ENCODE measurements at places on chromosomes 6 and 20.

GRCh38 chr6:139642346-139642745, 267.9 kb upstream of the CITED2 start:
- DNase-seq = no peak

DNA sequence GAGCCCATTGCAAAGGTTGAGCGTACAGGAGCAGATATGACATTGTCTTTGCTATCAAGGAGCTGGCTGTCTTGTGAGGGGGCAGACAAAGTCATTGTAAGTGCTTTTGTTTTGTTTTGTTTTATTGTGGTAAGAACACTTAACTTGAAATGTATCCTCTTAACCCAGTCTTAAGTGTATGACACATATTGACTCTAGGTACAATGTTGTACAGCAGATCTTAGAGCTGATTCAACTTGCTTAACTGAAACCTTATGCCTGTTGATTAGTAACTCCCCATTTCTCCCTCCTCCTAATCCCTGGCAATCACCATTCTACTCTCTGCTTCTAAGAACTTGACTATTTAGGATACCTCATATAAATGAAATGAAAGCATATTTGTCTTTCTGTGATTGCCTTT, 429.0 kb downstream of the BMP2 start:
- no peak for DNase-seq

- no peak for DNase-seq
Measured at GRCh38 chr6:88611721-88612120, 351.7 kb downstream of the RNGTT start.

DNA sequence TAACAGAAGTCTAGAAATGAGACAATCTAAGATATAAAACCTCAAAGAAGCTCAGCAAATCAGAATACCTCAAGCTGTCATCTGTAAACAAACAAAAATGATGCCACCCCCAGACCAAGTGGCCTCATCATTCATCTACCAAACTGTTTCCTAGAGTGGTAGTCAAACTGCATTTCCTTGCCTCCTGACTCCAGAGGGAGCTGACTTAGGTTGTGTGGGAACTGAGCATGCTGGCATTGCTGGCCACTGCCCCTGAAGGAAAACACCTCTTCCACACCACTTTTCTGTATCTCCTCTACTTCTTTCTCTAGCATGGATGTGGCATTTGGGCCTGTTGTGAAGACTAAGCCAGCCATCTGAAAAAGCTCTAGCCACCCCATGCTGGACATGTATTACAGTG, 56.3 kb downstream of the ZHX3 start:
- no peak for DNase-seq

- DNase-seq = no peak
Measured at GRCh38 chr20:58071991-58072390, 156.5 kb downstream of the ANKRD60 start.

DNA sequence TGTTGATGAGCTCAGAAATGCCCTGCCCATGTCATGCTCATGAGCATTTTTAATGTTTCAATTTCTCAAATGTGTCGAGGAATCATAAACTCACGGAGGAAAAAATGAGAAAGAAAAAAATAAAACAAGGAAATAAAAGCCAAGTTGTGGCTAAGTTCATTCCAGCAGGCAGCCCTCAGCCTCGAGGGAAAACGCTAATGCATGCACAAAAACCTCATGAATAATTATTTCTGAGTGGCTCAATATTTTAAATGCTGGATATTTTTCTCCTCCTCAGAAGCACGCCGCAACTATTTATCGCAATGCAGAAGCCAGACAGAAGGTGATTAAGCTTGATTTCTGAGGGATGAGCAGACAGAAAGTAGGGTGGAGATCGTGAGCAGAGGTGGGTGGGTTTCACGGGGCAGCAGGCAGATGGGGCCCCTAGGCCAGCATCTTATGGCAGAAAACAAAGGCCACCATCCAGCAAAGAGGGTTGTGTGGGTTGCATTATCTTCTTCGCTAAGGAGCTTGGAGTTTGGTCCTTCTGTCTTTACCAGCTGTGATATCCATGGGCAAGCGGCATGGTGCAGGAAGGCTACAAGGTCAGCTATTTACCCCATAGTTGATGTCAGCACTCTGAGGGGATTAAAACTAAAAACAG, 151.5 kb upstream of the LRFN2 start:
- DNase-seq = no peak

DNA sequence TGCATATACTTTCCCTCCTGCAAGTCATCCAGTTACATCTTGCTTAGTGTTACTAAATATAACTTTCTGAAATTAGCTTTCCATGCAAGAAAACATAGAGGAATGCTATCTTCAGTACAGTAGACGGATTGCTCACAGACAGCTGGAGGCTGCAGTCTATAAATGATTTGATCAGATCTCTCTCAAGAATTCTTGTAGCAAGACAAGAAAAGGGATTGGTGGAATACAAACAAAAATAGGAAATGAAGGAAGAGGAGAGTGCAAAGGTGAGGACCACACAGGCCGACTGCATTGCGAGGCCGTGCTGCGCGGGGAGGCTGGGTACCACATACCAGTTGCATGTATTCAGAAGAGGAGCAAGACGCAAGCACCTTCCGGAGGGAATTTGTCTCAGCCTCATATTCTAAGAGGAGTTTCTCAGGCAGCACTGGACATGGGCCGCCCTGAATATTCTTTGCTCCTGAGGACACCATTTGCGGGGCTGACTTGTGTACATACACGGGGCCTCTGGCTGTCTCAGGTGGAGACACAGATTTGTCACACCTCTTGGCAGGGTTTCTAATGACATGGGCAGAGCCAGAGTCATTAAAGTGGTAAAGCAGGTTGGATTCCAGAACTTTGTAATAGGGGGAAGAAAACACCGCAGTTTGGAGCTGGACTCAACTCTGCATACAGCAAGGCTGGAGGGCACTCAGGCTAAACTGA, 22.7 kb upstream of the KIF25 start:
- no peak for DNase-seq

DNA sequence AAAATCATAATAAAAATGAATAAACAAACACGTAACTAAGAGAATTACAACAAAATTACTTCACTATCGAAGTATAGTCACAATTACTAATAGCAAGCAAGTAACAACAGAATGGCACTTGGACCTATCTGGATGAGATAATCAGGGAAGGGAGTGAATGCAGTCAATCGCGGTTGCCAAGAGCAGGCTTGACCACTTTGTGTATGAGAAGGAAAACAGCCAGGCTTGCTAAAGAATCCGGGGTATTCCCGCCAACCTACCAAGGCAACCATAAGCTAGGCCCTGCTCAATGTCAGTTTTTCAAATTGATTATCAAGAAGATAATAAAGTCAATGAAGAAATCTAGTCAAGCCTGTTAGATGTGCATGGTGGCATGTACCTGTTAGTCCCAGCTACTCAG, 39.7 kb downstream of the PXDC1 start:
- DNase-seq = no peak

DNA sequence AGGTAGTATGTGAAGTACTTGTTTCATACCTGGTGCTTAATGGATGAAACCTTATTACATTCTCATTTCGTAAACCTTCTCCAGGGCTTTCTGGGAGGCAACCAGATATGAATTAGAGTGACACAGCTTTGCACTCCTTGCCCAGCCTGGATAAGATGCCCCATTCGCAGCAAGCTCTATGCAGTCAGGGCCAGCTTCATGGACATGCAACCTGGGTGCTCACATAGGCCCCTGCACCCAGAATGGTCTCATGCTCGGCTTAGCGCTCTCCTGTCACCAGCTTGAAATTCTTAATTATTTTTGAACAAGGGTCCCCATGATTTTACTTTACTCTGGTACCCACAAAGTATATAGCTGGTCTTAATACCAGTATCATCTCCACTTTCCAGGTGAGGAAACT, 11.3 kb upstream of the PTGIS start:
- DNase-seq = no peak

- DNase-seq = no peak
Measured at GRCh38 chr20:57402206-57403125, 11.3 kb downstream of the RBM38 start.

DNA sequence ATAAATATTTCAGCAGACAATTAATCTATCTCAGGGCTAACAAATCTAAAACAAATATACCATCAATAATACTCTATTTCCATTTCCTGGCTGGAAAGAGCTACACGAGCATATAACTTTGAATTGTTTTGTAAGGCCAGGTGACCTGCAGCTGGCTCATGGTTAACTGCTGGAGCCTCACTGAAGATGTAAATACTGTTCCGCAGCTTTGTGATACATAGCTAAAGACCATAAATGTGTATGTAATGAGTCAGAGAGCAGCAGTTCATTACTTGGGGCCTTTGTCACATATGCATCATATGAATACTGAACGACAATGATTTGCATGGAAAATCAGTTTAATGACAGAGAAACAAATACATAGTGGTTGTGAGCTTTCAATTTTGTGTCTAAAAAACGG, 109.4 kb upstream of the CCN2 start:
- no peak for DNase-seq

DNA sequence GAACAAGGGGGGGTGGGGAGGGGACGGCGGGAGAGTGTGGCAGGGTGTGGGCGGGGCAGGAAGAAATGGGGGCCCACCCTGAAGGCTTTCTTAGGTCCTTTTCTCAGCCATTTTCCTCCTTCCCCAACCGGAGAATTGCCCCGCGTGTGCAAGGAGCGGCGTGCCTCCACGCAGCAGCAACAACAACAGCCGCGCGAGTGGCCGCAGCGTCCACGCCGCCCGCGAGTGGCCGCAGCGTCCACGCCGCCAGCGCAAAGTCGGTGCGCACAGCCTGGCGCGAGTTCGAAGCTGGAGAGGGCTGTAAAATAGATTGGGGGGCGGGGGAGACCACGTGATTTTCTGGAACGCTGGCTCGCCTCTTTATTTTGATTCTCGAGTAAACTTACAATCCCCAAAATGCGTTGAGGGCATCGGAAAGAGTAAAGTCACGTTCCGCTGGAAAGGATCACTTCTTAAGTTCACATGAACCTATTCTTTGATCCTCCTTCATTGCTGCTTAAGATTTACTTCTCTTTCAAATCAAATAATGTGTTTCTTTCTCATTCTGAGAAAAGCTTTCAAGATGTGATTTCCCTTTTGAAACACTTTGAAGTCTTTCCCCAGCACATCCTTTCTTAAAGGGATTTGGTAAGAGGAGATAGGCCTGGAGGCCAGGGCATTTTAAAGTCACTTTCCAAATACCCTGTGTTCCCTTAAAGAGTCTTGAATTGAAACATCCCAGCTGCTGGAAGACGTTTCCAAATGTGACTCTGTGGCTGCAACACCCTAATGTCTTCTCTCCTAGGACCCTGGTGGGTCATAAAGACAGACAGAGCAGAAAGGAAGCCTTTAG, 66.7 kb upstream of the ZNF217 start:
- DNase-seq = no peak

DNA sequence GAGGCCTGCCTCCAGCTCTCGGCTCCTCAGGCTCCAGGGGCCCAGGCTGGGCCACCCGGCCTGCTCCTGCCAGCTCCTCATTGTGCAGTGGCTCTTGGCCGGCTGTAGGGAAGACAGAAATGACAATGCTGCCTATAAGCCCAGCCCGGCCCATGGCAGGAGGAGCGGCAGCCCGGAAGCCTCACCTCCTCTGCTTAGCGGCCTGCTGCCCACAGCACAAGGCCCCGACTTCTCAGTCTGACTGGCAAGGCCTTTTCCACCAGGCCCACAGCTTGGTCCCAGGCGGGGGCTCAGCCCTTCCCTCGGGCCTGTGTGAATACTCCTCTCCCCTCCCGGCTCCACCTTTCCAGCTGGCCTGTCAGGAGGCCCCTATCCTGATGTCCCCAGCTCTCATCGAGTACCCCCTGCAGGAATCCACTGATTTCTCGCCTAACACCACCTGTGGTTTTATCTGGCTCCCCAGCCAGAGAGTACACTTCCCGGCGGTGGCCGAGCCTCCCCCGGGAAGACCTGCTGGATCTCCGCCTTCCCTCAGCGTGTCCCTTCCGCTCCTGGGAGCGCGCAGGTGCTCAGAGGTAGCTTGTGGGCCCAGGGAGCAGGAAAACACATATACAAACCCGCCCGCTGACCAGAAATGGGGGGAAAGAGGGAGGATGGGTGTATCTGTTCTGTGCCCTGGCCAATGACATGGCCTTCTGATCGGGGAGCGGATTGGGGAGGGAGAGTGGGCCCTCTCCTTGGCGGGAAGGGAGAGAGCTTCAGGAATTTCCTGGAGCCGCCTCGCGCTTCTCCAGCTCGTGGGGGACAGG, 963 bp downstream of the DDRGK1 start:
- DNase-seq = no peak

DNA sequence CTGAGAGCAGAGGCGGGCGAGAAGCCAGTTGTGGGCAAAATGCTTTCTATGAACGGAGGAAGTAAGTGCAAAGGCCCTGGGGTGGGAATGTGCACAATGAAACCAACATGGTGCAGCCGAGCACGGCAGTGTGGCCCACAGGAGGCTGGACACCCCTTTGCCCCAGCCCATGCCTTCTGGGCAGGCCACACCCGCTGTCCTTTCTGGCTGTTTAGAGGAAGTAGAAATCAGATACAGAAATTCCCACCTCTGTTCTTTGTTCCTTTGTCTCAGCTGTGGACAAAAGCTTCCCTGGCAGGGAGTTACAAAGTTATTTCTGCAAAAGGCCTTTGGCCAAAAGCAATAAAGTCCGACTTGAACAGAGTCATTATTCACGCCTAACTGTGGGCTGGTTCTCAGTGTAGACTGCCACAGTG, 11.9 kb downstream of the SULF2 start:
- DNase-seq = no peak
